CD4-positive, alpha-beta T cell treated with Interleukin-15 for 4 hours (primary cell): ENCODE measurements at places on chromosomes 12 and 14.
A peak's percentile ranks its signal among the peaks of the same experiment; 100 is the strongest.

GRCh38 chr14:93059917-93060545 is 55.7 kb downstream of the ITPK1 start:
- no peak for DNase-seq

DNA sequence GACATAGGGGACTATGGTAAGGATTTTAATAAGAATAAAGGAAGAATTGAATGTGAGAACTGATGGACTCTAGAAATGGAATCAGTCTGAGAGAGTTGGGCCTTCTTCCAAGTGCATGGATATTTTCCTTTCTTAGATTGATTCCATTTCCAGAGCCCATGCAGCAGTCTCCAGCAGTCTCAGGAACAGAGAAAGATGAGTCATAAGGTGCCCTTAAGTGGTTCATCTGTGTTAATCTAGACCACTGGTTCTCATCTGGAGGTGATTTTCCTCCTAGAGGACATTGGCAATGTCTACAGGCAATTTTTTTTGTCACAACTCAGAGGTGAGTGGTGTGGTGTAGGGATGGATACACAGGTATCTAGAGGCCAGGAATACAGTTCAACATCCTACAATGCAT is 25.9 kb downstream of the TRIM9 start:
- DNase-seq, result no peak

DNA sequence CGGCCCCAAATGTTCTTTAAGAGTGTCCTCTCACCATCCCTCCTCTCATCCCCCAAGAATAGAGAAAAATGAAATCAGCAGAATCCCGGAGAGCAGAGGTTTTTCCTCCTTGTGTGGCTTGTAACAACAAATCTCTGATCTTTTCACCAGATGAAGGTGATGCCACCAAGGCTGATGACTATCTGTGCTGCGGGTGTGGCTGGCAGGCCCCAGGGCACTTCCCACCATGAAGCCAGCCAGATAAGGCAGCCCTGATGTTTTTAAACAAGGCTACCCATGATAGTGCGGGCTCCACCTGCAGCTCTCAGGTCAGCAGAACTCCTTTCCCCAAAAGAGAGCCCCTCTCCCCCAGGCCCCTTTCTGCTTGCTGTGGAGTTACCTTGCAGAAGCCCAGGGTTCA is 58.0 kb upstream of the PARP11 start:
- DNase-seq, result peak; percentile 38

GRCh38 chr12:11753150-11753499 is 103.7 kb downstream of the ETV6 start:
- no peak for DNase-seq

- no peak for DNase-seq
Measured at GRCh38 chr12:94516985-94517384, 57.3 kb upstream of the CEP83 start.

GRCh38 chr12:79351251-79351650 is 339.5 kb downstream of the PAWR start:
- DNase-seq, result no peak

DNA sequence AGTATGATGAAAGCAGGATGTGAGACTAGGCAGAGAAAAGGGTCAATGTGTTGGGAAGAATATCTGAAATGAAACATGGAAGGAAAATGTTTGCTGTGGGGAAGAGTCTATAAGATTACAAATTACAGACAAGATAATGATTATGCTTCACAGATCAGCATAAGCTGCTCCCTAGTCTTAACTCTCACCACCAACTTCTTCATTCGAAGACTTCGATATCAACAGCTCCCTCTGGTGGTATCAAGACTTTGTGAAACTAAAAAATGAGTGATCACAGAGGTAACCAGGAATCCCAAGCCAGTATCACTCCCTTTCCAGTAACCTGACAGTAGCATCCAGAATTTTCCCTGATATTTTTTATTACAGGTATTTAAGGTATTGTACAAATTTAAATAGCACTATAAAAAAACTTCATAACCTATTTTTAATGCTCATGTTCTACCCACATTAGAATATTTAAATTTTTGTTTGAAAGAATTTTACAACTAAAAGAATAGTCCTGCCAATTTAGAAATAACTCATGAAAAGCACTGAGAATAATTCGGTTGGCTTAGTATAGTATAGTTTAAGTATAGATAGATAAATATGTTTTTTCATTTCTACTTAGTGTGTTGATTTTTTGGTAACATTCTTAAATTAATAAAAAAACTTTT is 84.4 kb downstream of the C2CD5 start:
- peak; percentile 60 for DNase-seq

- peak; percentile 71 for DNase-seq
Measured at GRCh38 chr14:100383727-100384158, 60.6 kb downstream of the SLC25A47 start.

GRCh38 chr12:106736051-106736957 is 38.2 kb upstream of the RIC8B start:
- peak; percentile 41 for DNase-seq

GRCh38 chr12:67929384-67929772 is 59.9 kb upstream of the IFNG-AS1 start:
- DNase-seq, result no peak
